Hair follicular keratinocyte (primary cell): ENCODE measurements at places on chromosomes 5 and 9. TPM values are rescaled to one million over a fixed set of nuclear protein-coding genes. Genes with fewer than 3 reads are reported as not detected.

The PCDHB14 gene
- 0.04 TPM in 1 of 2 replicates, not detected in the other for total RNA-seq

The ENTPD2 gene
- total RNA-seq: 0.11 and 0.39 TPM in 2 replicates

The CATSPER3 gene
- total RNA-seq: not detected in 2 replicates

The BTNL8 gene
- total RNA-seq: not detected in 2 replicates

The FOXD4L3 gene
- total RNA-seq: not detected in 2 replicates

The NR4A3 gene
- 0.15 TPM in 1 of 2 replicates, not detected in the other for total RNA-seq
